ENCODE measurements at places on chromosomes 7 and 10.

DNA sequence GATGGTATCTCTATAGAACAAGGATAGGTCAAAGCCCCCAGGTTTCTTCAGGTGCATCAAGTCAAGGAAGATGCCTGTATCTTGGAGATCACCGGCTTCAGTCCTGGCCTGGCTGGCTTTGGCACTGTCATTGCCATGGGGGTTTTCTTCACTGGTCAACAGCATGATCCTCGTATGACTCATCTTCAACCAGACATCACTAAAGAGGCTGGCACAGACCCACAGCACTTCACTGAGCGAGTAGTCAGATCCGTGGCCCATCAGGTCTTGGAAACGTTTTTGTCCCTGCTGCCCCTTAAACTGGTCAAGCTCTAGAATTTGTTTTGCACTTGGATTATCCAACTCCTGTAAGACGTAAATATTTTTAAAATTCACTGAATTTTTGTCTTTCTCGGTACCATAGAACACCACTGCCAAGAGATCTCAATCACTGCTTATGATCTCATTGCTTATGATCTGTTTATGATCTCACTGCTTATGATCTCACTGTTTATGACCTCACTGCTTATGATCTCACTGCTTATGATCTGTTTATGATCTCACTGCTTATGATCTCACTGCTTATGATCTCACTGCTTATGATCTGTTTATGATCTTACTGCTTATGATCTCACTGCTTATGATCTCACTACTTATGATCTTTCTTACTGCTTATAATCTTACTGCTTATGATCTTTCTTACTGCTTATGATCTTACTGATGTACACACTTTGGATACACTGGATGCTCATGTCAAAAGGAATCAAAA lies 135.2 kb downstream of the CYP26A1 start:
- no peak for DNase-seq

DNA sequence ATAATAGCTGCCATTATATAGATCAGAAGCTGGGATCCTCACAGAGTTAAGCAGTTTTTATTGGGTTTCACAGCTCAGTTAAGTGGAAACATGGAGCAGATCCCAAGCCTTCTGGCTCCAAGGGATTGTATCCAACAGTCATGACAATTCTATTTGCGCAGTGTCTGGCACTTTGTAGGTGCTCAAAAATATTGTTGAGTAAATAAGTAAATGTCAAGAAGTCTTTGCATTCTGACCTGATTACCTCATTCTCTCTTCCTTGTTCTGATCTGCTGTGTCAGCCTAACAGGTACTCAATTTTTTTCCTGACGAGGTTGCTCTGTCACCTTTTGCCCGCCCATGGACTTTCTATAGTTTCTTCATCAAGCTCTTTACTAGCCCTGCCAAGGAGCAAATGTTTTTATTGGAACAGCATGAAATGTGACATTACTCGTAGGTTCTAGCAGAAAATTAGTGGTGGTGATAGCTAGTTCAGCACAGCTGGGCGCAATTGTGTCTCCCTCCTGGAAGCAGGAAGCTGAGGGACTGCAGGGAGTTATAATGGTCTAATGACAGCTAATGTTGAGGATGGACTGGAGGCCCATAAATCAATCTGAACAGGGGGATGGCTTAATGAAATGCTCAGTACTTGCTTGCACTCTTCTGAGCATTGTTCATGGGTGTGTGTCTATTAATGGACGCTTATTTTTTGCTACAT lies 680.2 kb downstream of the CCSER2 start:
- DNase-seq: no peak

DNA sequence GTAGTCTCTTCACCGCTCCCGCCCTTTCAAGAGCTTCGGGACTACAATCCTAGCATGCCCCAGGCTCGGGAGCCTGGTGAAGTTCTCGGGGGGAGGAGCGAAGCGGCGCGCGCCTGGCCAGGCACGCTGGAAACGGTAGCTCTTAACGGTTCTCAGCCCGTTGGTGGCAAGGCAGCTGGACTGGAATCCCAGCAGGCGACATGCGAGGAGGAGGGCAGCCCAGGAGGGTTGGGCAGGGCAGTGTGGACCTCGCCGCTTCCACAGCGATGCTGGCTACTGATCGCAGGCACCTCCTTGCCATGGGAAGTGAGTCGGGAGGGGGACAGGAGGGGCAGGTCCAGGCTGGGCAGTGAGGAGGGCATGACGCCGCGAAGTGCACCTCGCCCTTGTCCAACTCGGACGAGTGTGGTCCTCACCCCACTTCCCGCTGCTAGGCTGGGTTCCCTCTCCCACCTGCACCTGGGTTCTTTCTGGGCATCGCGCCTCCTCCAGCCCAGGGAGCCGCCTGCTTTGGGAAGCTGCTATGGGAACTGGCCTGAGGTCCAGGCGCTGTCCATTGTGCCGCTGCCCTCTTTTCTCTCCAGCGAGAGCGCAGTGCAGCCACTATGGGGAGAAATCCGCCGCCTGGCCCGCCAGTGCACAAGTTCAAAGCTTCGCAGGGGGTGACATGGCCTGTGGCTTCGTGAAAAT lies 367.8 kb upstream of the NUPR2 start:
- DNase-seq: no peak

DNA sequence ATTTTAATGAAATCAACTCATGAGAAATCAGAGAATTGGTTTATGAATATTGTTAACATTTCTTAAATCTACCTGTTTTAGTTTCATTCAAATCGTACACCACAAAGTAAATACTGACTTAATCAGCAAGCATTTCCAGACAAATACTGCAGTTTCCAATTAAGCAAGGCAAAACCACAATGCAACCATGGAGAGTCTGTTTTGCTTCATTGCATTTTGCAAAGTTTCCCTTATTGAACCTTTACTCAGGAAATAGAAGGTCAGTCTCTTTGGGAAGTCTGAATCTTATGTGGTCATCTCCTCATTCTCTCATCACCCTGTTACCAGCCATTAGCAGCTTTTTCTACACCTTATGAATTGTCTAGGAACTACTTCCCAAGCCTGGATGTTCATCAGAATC lies 400.5 kb downstream of the IPMK start:
- DNase-seq: no peak

DNA sequence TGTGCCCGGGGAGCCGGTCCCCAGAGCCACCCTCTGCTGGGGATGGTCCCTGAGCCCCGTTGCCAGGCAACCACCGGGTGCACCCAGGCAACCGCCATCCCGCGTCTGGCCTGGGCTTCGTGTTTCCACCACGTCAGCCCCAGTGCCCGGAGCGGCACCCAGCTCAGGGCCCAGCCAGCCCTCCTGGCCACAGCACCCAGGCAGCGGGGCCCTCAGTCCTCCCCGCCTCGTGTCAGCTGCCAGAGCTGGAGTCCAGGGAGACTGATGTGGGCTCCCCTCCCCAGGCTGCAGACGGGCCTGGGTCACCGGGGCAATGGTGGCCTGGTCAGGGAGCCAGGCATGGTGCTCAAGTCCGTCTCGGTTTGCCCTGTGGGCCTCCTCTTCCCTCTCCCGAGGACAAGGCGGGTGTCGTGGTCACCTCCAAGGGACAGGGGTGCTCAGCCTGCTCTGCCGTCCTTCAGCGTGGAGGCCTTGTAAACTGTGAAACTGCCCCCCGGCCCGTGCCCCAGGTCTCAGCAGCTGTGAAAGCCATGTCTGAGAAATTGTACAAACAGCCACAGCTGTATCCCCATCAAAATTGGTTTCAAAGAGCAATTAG lies 72.5 kb downstream of the MICALL2 start:
- no peak for DNase-seq

DNA sequence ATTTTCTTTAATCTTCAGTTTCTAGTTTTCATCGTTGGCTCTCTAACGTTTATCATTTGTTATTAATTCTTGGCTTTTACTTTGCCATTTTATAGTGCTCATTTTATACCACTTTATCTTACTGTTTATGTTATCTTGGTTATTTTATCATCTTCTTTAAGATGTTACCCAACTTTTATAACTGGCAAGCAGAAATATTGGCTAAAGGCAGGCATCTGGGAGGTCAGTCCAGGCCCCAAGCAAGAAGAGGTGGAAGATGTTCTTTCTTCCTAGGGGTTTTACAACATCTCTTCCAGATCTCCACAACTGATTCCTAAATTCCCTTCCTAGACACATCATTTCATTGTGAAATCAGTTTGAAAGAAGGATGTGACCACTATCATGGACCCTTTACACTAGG lies 208.1 kb downstream of the AHR start:
- no peak for DNase-seq

DNA sequence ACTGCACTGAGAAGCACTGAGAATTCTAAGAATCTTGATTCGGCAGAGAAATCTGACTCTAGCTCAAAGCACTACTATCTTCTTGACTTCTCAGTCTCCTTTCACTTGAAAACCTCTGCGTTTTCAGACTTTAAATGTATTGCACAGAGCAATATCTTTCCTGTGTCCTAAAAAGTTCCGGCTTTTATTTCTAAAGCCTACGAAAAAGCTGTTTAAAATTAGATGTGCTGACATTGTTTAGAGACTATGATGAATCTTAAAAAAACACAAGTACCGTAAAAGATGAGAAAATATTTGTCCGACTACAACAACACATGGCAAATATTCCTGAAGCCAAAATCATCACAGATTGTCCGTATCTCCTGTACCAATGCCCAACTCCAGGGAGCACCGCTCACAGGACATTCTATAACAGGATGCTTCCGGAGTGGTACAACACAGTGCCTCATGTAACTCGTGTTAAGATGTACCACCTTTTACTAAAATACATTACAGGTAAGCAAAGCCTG lies 136.9 kb downstream of the CUBN start:
- DNase-seq: no peak

DNA sequence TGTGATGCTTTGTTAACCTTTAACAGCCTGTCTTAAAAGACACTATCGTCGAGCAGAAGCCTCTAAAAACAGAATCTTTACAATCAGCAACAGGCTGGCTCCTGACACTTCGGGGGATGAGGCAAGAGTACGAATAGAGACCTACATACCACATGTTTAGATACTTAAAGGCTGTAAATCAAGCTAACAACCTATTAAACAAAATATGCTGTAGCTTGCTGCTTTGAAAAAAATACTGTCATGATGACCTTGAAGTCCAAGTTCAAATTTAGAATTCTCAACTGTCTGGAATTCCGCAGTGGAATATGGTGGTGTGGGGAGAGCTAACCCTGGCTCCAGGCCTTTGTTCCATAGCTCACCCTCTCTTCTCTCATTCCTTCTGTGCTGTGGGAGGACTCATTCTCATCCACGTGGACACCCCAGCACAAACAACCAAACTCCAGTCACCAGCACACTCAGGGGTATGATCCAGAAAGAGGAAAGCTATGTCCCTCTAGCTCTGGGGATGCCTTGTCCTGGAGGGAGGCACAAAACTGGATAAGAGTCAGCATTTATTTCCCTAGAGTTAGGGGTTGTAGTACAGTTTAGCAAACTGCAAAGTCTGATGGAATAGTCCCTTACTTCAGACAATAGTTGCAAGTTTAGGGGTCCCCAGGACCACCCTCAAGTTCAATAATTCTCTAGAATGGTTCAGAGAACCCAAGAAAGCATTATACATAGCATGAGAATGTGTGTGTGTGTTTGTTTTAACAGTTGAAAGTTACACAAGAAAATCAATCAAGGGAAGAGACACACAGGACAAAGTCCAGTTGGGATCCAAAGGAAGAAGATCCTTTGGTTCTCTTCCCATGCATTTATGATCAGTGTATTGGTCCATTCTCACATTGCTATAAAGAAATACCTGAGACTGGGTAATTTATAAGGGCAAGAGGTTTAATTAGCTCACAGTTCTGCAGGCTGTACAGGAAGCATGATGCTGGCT lies 196.1 kb upstream of the SVIL start:
- no peak for DNase-seq

- DNase-seq: no peak
Measured at GRCh38 chr10:85787881-85788280, 578.7 kb downstream of the GRID1 start.

- no peak for DNase-seq
Measured at GRCh38 chr7:135147899-135148721, at the start of gene TMEM140. Gene TMEM140 (plus strand): TSS chr7:135148072. CDS start chr7:135164442, 16,370 bp downstream.

DNA sequence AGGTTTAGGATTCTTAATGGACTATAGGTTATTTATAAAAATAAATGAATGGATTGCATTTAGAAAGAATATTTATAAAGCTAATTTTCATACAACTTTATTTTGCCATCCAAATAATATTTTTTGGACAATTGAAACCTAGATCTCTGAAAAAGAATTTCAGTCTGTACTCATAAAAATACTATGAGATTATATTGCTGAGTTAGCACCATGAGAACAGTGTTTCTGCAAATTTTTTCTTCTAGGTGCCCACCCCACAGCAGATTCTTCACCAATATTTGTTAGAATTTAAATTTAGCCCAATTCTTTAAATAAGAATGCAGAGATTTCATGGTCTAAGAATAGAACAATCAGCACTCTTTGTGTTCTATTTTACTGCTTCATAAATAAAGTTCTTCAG lies 85.6 kb upstream of the TEX47 start:
- DNase-seq: no peak

GRCh38 chr7:152975076-152975475 lies 215.5 kb downstream of the ACTR3B start:
- no peak for DNase-seq

GRCh38 chr7:88791891-88792290 lies 3.6 kb downstream of the TEX47 start:
- DNase-seq: no peak

- DNase-seq: no peak
Measured at GRCh38 chr7:37332243-37333016, 116.2 kb downstream of the ELMO1 start.

DNA sequence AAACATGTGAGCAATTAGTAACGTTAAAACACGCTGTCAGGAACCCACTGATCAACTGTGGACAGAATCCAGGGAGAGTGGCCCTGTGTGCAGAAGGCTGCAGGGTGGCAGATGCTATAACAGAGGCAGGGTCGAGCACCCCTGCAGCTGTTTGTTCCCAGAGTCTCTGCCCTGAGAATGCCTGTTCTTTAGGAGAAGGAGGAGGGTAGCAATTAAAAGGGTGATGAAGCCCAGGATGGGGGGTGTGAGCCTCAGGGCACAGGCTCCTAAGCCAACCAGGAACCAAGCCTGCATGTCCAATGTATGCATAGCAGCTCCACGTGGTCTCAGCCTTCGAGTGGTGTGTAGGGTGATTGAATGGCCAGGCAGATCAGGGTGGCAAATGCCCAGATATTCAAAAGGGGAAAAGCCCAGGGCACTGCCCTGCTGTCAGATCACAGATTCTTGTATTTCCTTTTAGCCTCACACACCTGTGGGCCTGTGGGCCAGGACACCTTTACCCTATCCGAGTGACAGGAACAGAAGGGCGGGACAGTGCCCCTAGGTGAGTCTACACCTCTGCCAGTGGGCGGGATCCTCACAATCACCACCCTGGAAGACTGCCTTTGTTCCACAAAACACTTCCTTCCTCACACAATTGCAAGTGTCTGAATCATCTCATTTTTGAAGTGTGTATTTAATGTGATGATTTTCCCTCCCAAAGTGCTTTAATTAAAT lies 7.3 kb downstream of the WDFY4 start:
- no peak for DNase-seq

Measured in stimulated activated CD4-positive, alpha-beta T cell treated with anti-CD3 and anti-CD28 coated beads, Interleukin-1b, Interleukin-23, amount 100 ng/mL, for 24 hours (primary cell).